Fibroblast of gingiva (primary cell): ENCODE measurements at places on chromosomes 6 and 20.

DNA sequence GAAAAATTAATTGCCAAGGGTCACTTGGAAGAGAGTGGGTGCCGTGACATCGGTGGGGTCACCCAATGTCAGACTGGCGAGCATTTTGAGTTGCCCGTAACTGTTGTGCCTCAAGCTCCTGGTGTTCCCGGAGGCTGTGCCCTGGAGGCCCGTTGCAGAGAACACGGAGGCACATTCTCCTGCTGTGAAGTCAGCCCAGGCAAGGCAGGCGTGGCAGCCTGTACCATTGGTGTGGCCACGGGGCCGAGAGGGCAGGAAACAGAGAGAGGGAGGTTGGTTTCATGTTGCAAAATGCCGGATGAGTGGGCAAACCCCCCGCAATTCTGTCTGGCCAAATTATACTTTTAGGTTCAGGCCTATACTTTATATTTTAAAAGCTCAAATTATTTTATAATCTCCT, 81.2 kb downstream of the THBS2 start:
- peak; percentile 93 for DNase-seq

DNA sequence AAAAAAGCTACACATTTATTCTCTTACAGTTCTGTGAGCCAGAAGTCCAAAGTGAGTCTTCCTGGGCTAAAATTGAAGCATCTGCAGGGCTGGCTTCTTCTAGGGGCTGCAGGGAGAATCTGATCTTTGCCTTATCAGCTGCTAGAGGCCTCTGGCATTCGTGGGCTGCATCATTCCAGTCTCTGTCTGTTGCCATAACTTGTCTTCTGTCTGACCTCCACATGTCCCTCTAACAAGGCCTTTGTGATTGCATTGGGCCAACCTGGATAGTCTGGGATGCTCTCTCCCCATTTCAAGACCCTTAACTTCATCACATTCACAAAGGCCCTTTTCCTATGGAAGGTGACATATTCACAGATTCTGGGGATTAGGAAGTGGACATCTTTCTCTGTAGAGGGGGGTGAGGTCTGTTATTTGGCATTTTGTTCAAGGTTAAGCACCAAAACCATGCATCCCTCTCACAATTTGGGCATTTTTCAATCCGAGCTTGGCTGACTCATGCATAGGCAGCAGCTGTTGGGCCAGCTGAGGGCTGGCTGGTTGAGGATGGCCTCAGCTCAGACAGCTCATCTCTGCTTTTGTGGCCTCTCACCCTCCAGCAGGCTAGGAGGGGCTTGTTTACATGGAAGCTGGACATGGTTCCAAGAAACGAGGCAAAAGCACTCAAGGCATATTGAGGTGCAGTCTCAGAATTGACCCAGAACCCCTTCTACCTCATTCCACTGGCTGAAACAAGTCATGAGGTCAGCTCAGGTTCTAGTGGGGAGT, 116.1 kb upstream of the NXT1 start:
- DNase-seq, result peak; percentile 50

DNA sequence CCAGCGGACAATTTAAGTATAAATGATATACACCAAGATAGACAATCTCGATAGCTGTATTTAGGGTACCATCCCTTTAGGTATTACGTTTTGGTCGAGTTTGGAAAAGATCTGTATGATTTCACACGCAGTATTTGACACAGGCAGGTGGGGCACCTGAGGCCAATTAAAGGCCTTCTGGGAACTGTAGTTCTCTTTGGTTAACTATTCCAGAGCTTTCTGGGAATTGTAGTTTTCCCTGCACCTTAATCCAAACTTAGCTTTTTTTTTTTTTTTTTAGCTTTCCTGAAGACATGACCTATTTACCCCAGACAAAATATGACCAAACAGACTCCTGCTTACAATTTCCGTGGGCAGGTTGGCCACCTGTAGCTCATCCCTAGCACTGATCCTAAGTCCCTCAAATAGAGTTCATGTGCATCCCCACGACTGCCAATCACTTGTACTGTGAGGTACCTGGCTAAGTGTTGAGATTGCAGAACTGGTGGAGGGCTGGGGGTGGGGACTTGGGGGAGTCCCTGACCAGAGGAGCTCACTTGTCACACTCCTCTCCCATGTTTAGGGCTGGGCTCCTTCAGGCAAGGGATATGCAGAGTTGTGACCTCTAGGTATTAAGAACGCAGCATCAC, 999 bp upstream of the EHMT2 start:
- DNase-seq, result no peak

DNA sequence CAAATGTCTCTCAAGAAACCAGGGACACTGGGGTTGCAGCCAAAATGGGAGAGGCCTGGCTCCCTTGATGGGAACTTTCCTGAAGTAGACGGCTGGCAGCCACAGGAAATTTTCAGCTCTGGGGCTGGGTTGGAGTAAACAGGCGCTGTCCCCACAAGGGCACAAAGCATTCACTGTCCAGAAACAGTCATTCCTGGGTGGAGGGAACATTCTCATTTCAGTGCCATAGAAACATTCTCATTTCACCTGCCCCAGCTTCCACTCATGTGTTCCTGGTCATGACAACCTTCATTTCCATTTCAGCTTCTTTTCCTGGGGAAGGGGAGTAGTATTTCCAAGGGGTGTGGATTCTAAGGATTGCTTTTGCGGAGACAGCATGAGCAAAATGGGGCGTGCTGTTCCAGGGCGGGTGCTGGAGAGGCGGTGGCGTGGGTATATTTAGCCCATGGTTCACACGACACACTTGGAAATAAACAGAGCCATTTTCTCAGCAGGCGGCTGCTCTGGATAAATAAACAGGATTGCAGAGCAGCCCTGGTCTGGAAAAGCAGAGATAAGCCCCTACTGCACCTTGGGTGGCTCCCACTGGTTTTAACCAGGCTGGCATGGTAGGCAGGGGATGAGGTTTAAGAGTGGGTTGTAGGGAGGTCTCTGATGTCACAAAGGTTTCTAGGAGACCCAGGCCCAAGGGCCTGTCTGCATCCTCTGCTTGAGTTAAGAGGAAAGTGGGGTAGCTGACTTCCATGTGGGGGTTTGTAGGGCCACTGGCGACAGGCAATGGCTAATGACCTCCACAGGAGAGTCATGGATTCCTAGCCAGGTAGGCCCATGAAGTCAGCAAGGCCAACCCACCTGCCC, 32.9 kb downstream of the COX4I2 start:
- peak; percentile 49 for DNase-seq

DNA sequence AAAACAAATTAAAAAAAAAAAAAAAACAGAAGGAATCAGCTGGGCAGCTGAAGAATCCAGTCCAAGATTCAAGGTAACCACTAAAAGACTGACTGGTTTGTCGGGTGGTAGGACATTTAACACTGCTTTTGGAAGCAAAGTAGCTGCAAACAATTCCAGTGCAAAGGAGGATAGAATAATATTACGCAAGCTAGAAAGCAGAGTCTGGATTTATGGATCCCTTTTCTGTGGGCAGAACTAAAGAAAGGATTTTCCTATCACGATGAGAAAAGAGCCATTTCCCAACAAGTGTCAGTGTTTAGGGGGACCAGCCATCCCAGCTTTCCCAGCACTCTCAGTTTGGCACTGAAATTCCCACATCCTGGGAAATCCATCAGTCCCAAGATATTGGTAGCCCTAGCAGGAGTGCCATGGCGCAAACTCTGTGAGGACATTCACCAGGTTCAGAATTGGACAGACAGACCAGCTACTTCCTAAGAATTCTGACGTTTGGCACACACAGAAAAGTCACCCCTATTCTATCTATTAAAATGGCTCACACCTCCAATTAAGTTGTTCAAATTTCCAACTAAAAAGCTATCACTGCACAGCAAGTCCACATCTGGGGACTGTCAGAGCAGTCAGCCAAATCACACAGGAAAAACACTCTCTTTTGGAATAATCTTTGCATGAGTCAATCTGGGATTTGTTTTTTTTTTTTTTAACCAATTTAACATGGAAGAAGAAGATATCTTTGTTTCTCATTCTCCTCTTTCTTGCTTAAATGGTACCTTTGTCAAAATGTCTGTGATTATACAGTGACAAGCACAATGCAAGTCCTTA, 356.8 kb upstream of the ARID1B start:
- DNase-seq, result no peak
